ENCODE measurements at places on chromosomes 3 and 15.

GRCh38 chr15:73924171-73924921, 1.9 kb upstream of the LOXL1 start:
- DNase-seq = no peak

- no peak for DNase-seq
Observed at GRCh38 chr15:83893308-83893707, 239.4 kb downstream of the ADAMTSL3 start.

DNA sequence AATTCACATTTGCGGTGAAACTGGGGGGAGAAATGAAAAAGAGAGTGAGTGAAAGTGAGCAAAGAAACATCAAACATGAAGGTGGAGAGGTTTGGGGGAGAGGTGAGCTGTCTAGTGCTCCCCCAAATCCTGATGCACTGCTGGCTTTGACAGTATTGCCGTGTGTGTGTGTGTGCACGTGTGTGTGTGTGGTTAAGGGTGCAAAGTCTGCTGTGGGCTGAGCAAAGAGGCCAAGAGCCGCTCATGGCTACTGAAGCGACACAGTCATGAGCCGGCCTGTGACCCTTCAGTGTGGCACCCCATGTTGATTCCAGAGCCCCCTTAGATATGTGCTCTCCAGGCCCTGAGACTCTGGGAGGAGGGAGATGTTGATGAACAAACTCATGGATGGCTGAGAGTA, 94.3 kb downstream of the DGKG start:
- no peak for DNase-seq

DNA sequence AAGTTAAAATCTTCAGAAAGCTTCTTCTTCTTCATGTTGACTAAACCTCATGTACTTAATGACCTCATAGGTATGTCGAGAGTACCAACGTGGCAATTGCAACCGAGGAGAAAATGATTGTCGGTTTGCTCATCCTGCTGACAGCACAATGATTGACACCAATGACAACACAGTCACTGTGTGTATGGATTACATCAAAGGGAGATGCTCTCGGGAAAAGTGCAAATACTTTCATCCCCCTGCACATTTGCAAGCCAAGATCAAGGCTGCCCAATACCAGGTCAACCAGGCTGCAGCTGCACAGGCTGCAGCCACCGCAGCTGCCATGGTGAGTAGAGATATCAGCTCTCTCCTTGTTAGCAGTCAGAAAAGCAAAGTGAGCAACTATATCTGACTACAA, 176.5 kb downstream of the MBNL1 start:
- DNase-seq = no peak

GRCh38 chr15:65249641-65250040, 37.0 kb downstream of the PARP16 start:
- no peak for DNase-seq

DNA sequence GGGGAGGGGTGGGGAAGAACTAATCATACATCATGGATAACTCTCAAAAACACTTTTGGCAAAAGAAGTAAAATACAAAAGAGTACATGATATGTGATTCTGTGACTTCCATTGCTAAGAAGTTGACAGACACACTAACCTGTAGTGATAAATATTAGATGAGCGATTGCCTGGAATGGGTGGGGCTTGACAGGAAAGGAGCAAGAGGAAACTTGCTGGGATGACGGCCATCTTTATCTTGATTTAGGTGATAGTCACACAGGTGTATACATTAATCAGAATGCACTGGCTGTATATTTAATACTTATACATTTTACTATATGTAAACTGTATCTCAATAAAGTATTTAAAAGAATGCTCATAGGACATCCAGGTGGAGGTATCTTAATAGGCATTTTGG, 13.1 kb downstream of the PARL start:
- no peak for DNase-seq

GRCh38 chr3:66428733-66429132, 72.1 kb downstream of the LRIG1 start:
- no peak for DNase-seq

DNA sequence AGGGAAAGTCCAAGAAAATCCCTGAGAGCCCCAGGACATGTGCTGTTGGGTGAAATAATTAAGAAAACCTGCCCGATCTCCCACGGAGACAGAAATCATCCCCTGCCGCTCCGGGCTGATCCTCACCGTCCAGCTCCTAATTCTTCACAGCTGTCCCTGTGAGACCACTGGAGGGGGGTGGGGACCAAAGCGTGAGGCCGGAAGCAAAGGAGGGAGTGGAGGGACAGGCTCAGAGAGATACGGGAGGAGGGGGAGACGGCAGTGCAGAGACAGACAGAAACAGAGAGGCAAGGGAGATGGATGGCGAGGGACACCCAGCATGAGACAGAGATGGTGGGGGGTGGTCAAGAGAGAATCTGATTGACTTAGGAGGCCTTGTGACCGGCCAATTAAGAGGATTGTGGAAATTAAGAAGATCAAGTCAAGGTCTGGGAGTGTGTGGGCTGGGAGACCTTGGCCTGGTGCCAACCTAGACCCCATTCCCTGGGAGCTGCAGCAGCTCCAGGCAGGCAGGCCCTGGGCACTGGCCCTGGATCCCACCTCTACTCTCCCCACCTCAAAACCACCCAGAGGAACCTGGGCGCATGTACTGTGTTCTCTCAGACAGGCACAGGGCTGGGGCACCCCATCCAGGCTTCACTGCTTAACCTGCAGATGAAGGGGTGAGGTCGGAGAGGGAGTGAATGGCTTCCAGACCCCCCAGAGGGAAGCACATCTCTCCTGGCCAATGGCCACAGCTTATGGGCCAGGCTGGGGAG, 113.2 kb upstream of the ALDH1A3 start:
- no peak for DNase-seq

DNA sequence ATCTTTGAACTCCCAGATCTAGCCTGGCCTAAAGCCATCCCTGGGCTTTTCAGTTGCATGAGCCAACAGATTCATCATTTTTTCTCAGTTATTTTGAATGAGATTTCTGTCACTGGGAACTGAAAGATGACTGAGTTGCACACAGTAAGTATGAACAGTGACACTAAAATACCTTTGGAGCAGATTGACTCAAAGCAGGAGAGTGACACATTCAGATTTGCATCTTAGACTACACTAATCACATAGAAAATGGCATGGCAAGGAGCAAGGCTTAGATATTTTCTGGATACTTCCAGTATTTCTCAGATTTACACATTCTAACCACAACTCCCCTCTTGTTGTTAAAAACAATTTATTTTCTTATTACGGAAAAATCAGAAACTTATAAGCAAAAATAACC, 32.8 kb downstream of the SEC62 start:
- no peak for DNase-seq

GRCh38 chr15:82039871-82040270, 5.9 kb downstream of the MEX3B start:
- DNase-seq = no peak

DNA sequence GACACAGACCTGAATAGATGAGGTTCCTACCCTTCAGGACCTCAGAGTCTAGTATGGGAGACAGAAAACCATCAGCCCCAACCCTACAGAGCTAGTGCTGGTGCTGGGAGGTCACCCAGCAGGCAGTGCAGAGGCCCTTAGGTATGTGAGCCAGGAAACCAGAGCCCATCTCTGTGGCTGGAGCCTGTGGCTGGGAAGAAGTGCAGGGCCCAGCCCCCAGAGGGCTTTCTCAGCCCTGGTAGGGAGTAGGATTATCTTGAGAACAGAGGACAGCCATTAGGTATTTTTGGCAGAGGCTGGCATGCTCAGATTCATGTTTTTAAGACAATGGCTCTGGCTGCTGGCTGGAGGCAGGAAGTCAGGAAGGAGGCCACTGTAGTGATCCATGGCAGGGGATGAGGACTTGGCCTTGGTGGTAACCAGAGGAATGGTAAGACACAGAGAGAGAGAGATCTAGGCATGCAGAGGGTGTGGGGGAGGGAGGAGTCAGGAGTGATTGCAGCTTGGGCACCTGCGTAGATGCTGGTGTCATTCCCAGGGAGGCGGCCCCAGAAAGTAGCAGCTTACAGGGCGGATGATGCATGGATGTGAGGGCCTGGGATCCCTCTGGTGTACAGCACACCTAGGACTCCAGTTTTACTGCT, 220.9 kb upstream of the EIF1B start:
- no peak for DNase-seq
